ENCODE measurements at places on chromosomes 12 and 14.
A peak's percentile ranks its signal among the peaks of the same experiment; 100 is the strongest.

- H3K4me3 ChIP-seq: no peak overlapping the region
- no peaks in the 10 kb centered on the region for H3K27me3 ChIP-seq
- no peak for DNase-seq
- H3K27ac ChIP-seq: no peak overlapping the region
Observed at GRCh38 chr12:132159555-132160003, 15.3 kb downstream of the NOC4L start.

DNA sequence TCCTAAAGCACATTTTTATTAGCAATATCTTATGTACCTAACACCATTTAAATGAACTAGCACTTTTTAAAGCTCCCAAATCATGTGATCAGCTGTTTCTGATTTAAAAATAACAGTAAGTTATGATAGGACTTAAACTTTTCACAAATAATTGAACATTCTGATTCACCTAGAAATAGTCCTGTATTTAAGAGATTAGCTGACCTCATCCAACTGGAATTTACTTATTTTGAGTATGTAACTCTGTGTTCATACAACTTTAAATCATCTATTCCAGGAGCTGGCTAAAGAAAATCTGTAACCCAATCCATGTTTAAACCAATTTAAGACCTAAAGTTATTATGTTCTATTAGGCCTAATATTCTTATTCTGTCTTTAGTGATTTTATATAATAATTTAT, 184.3 kb downstream of the CCDC91 start:
- H3K4me1 ChIP-seq: no peaks in the 10 kb centered on the region
- H3K36me3 ChIP-seq: peaks cover 10% of the 10 kb centered on the region
- no peak for DNase-seq
- H3K27ac ChIP-seq: no peak overlapping the region
- no peaks in the 10 kb centered on the region for H3K27me3 ChIP-seq

DNA sequence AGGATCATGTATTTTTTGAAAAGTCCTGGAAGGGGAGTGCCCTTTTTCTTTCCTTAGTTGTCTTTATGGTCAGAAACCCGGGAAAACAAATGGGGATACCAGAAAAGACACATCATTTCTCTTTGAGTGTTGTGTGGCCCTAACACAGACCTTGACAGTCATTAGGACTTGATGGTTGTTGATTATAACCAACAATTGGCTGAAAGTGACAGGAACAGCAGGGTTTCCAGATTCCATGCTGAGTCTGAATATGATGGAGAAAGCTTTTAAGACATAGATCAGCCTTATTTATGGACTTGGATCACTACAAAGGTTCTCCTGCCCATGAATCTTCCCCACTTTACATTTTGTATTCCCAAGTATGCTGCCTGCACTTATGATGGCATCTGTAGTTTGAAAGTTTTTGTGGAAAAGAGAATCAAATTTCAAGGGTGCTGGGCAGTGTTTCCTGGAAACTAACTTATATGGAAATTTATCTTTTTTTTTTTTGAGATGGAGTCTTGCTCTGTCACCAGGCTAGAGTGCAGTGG, 30.4 kb downstream of the POLR3B start:
- no peaks in the 10 kb centered on the region for H3K4me1 ChIP-seq
- peaks cover 11% of the 10 kb centered on the region for H3K36me3 ChIP-seq
- no peak for DNase-seq
- no peaks in the 10 kb centered on the region for H3K27me3 ChIP-seq
- H3K27ac ChIP-seq: no peak overlapping the region

DNA sequence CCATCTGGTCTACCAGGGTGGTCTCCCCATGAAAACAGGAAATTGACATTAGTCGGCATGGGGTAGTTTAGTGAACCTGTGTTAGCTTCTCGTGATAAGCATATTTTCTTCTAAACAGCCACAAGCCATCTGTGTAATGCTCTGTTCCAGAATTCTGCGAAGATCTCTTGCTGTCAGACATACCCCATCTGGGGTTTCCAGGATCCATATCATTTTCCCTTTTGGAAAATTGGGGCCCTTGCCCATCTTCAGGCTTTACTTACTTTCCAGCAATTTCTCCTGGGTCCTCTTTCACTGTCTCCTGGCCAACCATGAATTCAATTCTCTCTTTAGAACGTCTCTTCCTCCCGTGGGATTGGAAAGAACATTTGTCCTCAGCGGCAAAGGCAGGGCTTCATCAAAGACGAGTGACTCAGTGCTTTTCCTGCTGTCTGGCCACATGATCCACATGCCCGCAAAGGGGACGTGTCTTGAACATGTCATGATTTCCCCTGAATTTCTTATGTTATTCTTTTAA, 21.4 kb upstream of the NCOR2 start:
- H3K27ac ChIP-seq: no peak overlapping the region
- DNase-seq: no peak
- no peak overlapping the region for H3K4me3 ChIP-seq
- peaks cover 18% of the 10 kb centered on the region for H3K27me3 ChIP-seq
- no peaks in the 10 kb centered on the region for H3K36me3 ChIP-seq

GRCh38 chr12:62760779-62761178, 174.2 kb downstream of the PPM1H start:
- H3K27me3 ChIP-seq: peaks cover 34% of the 10 kb centered on the region
- no peak overlapping the region for H3K4me3 ChIP-seq
- H3K27ac ChIP-seq: no peak overlapping the region
- DNase-seq: no peak

DNA sequence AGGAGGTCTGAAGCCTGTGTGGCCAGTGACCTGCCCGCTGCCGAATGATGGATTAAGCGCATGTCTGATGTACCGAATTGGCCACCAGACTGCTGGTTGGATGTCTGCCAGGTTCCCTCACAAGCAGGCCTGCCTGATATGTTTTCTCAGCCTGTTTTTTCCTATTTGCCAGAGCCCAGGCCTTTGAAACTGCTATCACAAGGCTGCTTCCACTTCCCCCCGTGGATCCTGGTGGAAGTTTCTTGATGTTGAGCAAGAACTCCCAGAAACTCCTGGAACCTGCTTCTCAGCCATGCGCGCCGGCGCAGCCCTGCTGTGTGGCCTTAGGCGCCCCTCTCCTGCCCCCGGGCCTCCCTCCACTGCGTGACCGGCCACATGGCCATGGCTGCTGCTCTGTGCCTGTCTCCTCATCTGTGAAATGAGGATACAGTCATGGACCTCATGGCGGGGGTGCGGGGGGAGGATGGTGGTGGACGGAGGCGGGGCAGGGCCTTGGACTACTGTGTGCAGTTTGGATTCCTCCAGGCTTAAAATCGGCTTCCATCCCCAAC, 56.6 kb downstream of the CALM1 start:
- H3K27ac ChIP-seq: no peak overlapping the region
- H3K36me3 ChIP-seq: peaks cover 3% of the 10 kb centered on the region
- H3K27me3 ChIP-seq: peaks cover 38% of the 10 kb centered on the region
- H3K4me1 ChIP-seq: no peaks in the 10 kb centered on the region
- no peak overlapping the region for H3K4me3 ChIP-seq

DNA sequence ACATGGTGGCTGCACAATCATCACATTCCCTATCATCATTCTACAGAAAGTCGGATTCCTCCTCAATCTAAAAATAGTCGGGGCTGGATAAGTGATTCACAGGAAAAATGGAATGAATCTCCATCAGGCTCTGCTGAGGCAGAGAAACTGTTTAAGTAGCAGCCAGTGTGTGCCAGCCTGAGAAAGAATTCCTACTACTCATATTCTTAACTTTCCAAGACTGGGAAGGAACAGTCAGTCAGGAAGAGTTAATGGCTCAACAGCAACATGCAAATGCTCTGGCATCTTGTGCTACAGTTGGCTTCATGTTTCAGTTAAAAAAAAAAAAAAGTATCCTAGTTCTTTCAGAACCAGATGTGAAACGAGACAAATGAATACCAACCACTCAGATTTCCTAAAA, 187.0 kb downstream of the GRIP1 start:
- no peak for DNase-seq
- H3K36me3 ChIP-seq: no peaks in the 10 kb centered on the region

DNA sequence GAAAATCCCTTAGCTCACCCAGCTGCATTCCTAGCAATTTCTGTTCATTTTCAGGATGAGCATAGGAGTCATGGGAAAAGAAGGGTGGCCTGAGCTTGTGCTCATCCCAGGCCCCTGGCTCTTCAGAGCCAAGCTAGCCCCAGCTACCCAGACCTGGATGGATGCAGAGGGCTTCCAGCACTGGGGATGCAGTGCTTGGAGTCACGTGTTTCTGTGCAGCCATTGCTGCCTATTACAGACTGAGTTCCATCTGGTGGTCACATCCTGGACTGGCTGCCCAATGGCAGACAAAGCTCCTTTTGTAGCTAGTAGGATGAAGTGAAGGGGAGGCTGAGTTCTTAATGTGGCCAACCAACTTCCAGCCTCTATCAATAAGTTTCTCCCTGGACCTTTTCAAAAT, 54.2 kb upstream of the JDP2 start:
- H3K4me3 ChIP-seq: no peak overlapping the region
- no peak overlapping the region for H3K27ac ChIP-seq
- H3K4me1 ChIP-seq: no peaks in the 10 kb centered on the region
- peaks cover 3% of the 10 kb centered on the region for H3K36me3 ChIP-seq

GRCh38 chr14:51750542-51750941, 98.8 kb downstream of the FRMD6 start:
- no peaks in the 10 kb centered on the region for H3K36me3 ChIP-seq
- no peak overlapping the region for H3K27ac ChIP-seq
- H3K4me3 ChIP-seq: no peak overlapping the region

- no peaks in the 10 kb centered on the region for H3K27me3 ChIP-seq
- no peak overlapping the region for H3K4me3 ChIP-seq
- no peak for DNase-seq
- no peaks in the 10 kb centered on the region for H3K36me3 ChIP-seq
Observed at GRCh38 chr12:81573228-81573627, 185.9 kb downstream of the PPFIA2 start.

GRCh38 chr12:83848702-83849101, 1063.9 kb downstream of the SLC6A15 start:
- no peaks in the 10 kb centered on the region for H3K4me1 ChIP-seq
- DNase-seq: no peak
- H3K36me3 ChIP-seq: no peaks in the 10 kb centered on the region
- H3K27me3 ChIP-seq: no peaks in the 10 kb centered on the region
- H3K4me3 ChIP-seq: no peak overlapping the region

GRCh38 chr12:94276725-94277124, 128.3 kb downstream of the PLXNC1 start:
- H3K4me3 ChIP-seq: no peak overlapping the region
- H3K4me1 ChIP-seq: peaks cover 16% of the 10 kb centered on the region
- no peak overlapping the region for H3K27ac ChIP-seq
- peaks cover 7% of the 10 kb centered on the region for H3K36me3 ChIP-seq
- no peaks in the 10 kb centered on the region for H3K27me3 ChIP-seq
- DNase-seq: no peak

- no peaks in the 10 kb centered on the region for H3K4me1 ChIP-seq
- H3K4me3 ChIP-seq: no peak overlapping the region
- H3K36me3 ChIP-seq: no peaks in the 10 kb centered on the region
- no peak overlapping the region for H3K27ac ChIP-seq
- DNase-seq: no peak
Observed at GRCh38 chr14:79569072-79569471, 642.2 kb downstream of the DIO2 start.

- no peak for DNase-seq
- H3K27ac ChIP-seq: no peak overlapping the region
- H3K4me1 ChIP-seq: no peaks in the 10 kb centered on the region
- H3K4me3 ChIP-seq: no peak overlapping the region
- peaks cover 26% of the 10 kb centered on the region for H3K27me3 ChIP-seq
- peaks cover 3% of the 10 kb centered on the region for H3K36me3 ChIP-seq
Observed at GRCh38 chr14:61868846-61869245, 106.6 kb downstream of the SNAPC1 start.

DNA sequence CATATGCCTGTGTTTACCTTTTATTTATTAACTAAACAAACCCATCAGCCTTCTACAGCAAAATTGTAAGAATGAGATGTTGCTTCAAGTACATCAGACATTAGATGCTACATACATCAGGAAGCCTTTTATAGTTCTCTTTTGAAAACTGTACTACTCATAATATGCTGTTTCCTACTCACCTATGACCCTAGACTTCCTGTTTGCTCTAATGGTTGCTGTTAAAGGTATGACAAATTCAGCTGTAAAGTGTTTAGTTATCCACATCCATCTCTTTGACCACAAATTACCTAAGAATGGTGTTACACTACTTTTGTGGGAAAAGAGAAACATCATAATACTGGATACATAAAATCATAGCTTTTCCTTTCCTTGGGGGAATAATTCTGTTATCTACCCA, 220.0 kb downstream of the RAD51B start:
- no peak overlapping the region for H3K4me3 ChIP-seq
- DNase-seq: no peak
- H3K36me3 ChIP-seq: no peaks in the 10 kb centered on the region
- no peaks in the 10 kb centered on the region for H3K4me1 ChIP-seq
- H3K27ac ChIP-seq: no peak overlapping the region

GRCh38 chr14:70188322-70188658, 461 bp downstream of the SLC8A3 start:
- H3K4me3 ChIP-seq: peak overlapping the region; percentile 72
- H3K27ac ChIP-seq: no peak overlapping the region
- H3K27me3 ChIP-seq: peaks cover 71% of the 10 kb centered on the region
- peaks cover 10% of the 10 kb centered on the region for H3K4me1 ChIP-seq
- DNase-seq: no peak
- no peaks in the 10 kb centered on the region for H3K36me3 ChIP-seq

DNA sequence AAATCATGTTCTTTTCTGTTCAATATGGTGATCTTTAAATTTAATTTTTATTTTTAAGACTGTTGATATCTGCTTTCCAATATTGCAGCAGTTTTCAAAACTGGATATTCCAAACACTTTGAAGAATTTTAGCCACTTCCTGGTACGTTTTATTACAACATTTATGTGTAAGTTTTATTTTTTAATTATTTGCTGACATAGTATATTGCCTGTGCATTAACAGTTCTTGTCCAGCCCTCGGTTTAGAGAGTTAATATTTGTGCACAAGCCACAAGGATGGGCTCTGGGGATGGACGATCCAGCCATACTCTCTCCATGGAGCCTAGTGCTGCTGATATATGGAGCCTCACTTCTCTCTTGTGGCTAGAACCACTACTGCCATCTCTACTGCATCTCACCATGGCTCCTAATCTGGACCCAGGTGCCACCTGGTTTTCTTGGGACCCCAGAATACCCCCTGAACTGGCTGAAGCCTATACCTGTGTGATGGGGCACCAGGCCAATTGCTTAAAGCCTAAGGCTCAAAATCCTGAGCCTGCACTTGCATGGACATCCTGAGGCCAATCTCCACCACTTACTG, 262.5 kb downstream of the RASSF9 start:
- no peaks in the 10 kb centered on the region for H3K36me3 ChIP-seq
- no peaks in the 10 kb centered on the region for H3K4me1 ChIP-seq
- no peak overlapping the region for H3K4me3 ChIP-seq
- DNase-seq: no peak

DNA sequence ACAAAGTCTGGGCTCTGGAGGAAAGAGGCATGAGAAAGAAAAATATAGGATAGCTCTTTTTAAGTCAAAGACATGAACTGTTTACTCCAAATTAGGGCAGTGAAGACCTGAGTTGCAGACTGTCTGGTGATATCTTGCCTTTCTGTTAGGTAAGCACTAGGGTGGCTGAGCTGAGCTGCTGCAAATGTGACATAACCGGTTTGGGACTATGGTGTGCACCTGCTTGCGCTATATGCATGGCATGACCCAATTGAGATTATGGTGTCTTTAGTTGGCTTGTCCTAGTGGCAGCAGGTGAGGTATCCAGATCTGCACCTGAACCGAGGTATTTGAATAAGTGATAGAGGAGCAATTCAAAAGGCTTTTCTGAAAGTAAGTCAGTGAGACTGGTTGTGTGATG, 345.6 kb downstream of the APAF1 start:
- H3K4me3 ChIP-seq: no peak overlapping the region
- no peak overlapping the region for H3K27ac ChIP-seq
- H3K36me3 ChIP-seq: no peaks in the 10 kb centered on the region
- H3K4me1 ChIP-seq: no peaks in the 10 kb centered on the region
- no peak for DNase-seq
- H3K27me3 ChIP-seq: peaks cover 4% of the 10 kb centered on the region

GRCh38 chr12:111569363-111570083, 29.6 kb downstream of the ATXN2 start:
- peaks cover 19% of the 10 kb centered on the region for H3K36me3 ChIP-seq
- DNase-seq: no peak
- H3K4me3 ChIP-seq: no peak overlapping the region
- H3K4me1 ChIP-seq: peaks cover 18% of the 10 kb centered on the region
- no peak overlapping the region for H3K27ac ChIP-seq

Measured in effector memory CD8-positive, alpha-beta T cell (primary cell).